Pulmonary artery endothelial cell (primary cell): ENCODE measurements at places on chromosomes 7 and 10. TPM values are rescaled to one million over a fixed set of nuclear protein-coding genes. Genes with fewer than 3 reads are reported as not detected.

GRCh38 chr10:125392609-125393008 is 232.2 kb upstream of the CTBP2 start:
- no peak for DNase-seq

- no peak for DNase-seq
Observed at GRCh38 chr7:13911909-13912308, 77.6 kb downstream of the ETV1 start.

The MGMT gene
- total RNA-seq = 4.6 and 9.9 TPM in 2 replicates

- no peak for DNase-seq
Observed at GRCh38 chr10:55870186-55870585, 490.9 kb downstream of the ZWINT start.

The LLCFC1 gene
- not detected in 2 replicates for total RNA-seq

DNA sequence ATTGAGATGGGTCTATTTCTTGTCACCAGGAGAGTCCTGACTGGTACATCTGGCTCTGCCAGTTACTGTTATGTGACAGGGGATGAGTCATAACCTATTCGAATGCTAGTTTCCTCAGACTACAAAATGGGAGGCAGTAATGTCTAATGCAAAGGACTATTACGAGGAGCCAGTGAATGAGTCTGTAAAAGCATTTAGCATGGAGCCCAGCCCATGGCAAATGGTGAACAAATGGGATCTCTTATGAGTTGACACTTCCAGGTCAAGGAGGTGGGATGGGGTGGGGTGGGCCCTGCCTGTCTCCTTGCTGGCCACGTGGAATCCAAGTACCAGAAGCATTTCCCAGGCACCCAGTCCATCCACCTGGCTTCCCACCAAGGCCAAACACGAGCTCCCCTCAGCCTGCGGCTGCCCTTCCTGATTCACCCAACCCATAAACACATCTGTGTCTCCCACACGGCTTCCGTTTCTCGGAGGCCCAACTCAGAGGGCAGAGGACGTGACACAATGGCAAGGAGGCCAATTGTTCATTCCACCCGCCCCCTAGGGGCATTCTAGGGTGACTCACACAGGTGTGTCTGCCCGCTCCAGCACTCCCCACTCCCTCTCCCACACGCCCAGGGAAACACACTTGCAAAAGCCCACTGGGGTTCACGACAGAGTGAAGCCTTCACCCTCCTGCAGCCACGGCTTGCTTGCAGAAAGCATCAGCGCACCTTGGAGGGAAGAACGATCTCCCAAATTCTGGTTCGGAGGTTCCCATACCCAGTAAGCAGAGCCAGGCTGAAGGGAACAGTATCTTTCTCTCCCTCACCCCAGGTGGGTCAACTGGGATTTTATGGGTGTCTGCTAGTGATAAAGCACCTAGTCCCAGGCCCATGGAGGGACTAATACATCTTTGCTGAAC is 109.8 kb downstream of the SH3PXD2A start:
- DNase-seq = no peak

GRCh38 chr10:118028619-118029018 is 18.1 kb downstream of the RAB11FIP2 start:
- no peak for DNase-seq

The GNAI1 gene
- 4.2 and 10.0 TPM in 2 replicates for total RNA-seq

The MALRD1 gene
- total RNA-seq = not detected in 2 replicates

DNA sequence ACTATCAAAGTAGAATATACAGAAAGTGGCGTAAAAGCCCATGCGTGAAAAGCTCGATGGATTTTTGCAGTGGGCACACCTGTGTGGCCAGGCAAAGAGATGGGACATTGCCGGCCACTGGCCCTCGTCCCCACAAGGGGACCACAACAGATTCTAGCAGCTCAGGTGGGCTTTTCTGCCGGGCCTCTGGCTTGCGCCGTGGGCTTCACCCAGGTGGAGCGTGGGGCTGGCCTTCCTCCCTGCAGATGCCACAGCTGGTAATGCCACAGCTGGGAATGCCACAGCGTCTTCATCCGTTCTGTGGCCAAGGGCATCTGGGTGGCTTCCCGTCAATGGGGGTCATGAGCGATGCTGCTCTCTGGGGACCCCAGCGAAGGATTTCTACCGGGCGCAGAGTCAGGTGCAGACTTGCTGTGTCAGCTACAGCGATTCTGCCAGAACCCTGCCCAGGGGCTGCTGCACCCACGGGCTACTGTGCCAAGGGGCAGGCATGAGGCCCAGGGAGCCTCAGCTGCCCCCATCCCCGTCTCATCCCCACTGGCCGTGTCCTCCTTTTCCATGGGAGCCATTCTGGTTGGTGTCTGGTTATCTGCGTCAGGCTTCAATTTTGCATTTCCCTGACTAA is 52.5 kb upstream of the NKX6-2 start:
- DNase-seq = no peak

- no peak for DNase-seq
Observed at GRCh38 chr10:11625019-11625735, 13.7 kb upstream of the USP6NL start.

The IL15RA gene
- 14.5 and 16.7 TPM in 2 replicates for total RNA-seq

GRCh38 chr10:102101152-102101551 is 19.0 kb downstream of the LDB1 start:
- DNase-seq = no peak

DNA sequence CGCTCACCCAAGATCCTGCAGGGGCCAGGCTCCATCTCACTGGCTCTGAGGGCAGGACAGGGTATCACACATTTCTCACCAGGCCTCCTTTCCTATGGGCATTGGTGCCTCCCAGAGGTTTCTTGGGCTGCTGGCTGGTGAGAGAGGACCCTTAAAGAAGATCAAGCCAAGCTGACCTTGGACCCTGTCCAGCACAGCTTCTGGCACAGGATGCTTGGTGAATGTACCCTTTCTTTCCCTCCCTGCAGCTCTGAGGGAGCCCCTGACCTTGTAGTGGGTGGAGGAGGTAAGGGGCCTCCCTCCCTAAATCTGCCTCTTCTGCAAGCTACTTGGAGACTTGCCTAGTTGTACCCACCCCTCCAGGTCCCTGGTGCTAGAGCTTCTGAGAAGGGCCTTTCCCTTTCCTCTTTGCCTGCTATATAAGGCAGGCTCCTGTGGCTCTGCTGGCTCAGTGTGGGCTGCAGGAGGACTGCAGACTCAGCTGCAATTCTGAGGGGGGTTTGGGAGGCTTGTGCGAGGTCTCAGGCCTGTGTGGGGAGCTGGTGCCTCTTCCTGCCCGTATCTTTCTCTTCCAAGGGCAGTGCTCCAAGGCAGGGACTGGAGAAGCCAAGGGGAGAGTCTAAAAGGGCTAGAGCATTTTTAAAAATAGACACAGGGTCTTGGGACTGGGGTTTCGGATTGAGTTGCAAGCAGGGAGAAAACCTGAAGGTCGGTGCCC is 11.7 kb upstream of the TRIM8 start:
- no peak for DNase-seq

DNA sequence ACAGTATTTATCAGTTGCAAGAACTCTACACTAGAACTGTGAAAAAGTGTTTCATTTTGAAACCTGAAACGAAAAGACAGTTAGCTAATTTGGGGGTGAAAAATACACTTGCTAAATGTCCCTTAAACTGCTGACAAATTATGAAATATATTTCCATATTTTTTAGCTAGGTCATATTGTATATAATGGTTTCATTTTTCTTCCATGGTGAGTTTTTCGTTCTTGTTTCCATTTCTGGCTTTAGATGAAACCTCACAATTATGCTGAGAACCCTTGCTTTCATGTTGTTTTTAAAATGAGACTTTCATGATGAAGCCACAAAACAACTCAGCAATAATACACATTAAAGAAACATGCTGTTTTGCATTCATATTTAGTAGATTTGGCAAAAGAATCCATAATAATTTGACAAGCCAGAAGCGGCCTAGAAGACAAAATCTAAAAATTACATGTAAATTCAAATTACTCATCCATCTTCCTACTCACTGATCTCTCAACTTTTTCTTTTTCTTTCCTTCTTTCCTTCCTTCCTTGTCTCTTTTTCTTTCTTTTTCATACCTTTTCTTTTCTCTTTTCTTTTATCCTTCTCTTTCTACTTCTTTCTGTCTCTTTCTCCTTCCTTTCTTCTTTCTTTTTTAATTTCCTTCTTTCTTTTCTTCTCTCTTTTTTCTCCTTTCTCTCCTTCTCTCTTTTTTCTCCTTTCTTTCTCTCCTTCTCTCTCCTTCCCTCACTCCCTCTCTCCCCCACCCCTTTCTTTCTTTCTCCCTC is 46.5 kb upstream of the ITGB8 start:
- DNase-seq = no peak

GRCh38 chr10:124732931-124733570 is 11.1 kb downstream of the FAM53B start:
- no peak for DNase-seq

DNA sequence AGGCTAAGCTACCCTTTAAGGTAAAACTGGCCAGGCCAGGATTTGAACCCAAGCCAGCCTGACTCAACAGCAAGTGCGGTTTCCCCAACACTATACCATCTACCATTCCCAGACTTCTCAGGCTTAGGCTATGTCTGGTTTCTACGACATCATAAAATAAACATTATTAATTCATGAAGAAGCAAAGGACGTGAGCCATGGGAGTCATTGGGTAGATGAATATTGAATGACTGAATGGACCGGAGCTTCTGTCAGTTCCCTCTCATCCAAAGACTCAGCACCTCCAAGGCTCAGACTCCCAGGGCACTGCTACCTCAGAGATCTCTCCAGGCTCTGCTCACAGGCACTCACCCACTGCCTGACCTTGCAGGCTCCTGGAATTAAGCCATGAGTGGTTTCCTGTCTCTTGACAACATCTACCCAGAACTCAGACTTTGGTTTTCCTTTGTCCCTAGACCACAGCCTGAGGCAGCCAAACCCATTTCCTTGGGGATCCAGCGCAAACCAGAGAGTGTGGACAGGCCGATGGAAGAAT is 64.6 kb upstream of the STEAP1B start:
- no peak for DNase-seq

DNA sequence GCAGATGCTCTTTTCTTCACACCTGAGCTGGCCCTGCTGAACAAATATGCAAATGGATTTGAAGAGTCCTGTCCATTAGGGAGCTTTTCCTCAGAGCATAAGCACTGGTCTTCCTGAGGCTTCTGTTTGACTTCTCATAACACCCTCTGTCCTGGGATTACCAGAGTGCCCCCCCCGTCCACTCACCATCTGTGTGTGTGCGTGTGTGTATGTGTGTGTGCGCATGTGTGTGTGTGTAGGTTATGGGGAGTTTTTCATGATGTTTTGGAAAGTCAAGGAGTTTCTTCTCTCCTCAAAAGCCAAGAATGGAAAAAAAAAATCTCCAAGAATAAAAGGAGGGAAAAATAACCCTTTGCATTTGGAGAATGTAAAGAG is 57.7 kb upstream of the COMTD1 start:
- no peak for DNase-seq

The BLOC1S2 gene
- total RNA-seq = 43.3 and 69.8 TPM in 2 replicates

DNA sequence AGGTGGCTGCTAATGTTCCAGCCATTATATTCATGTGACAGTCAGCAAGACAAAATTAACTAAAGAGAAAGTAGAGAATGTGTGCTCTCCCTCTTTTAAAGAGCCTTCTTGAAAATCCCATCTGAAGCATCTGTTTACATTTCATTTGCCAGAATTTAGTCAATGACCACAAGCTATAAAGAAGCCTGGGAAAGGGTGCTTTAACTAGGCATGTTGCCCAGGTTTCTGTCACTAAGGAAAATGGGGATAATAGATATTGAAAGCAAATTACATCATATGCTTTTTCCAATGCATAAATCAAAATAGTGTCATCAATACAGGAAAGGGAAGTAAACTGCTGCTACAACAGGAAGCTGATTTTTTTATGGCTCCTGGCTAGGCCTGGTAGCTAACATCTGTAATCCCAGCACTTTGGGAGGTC is 67.7 kb downstream of the ELAPOR2 start:
- DNase-seq = no peak

The FOXP2 gene
- total RNA-seq = 0.11 TPM in 1 of 2 replicates, not detected in the other

DNA sequence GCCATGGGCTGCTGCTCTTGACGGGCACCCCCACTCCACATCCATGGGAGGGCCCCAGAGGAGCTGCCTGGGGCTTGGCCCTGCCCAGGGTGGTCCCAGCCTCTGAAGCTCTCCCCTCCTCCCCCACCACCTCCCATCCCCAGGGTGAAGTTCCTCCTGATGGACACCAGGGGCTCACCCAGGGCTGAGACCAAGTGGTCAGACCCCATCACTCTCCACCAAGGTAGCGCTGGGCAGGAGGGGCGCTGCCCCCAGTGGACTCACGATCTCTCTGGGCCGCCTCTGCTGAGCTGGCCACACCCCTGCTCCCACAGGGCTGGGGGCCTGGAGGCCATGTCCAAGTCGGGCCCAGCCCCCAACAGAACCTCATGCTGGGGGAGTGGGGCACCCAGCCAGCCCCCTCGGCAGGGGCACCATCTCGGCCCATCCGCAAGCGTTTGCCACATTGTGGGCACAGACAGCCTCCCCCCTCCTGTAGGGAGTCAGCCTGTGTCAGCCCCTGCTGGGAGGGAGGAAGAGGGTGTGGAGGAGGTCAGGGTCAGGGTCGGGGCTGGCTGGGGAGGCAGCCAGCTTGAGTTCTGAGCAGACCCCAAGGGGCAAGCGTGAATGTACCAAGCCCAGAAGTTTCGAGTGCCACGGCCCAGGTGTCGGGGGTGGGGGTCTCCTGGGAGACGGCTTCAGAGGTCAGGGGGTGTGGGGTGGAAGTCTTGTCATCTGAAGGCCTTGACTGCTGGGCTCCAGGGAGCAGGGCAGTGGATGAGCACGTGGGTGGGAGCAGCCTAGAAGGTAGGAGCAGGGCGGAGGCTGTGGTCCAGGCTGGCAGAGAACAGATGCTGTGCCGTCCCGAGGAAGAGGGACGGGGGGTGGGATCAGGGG is 2.8 kb downstream of the UPK3B start:
- no peak for DNase-seq

GRCh38 chr10:122152544-122152943 is 118.6 kb upstream of the BTBD16 start:
- no peak for DNase-seq

GRCh38 chr7:742791-743190 is 15.7 kb upstream of the PRKAR1B start:
- DNase-seq = no peak

The SLC39A12 gene
- total RNA-seq = not detected in 2 replicates

GRCh38 chr7:128027485-128027980 is 3.7 kb downstream of the LRRC4 start:
- no peak for DNase-seq

GRCh38 chr10:76086170-76086760 is 654.8 kb downstream of the LRMDA start:
- no peak for DNase-seq

The IFRD1 gene
- 31.1 and 45.5 TPM in 2 replicates for total RNA-seq

DNA sequence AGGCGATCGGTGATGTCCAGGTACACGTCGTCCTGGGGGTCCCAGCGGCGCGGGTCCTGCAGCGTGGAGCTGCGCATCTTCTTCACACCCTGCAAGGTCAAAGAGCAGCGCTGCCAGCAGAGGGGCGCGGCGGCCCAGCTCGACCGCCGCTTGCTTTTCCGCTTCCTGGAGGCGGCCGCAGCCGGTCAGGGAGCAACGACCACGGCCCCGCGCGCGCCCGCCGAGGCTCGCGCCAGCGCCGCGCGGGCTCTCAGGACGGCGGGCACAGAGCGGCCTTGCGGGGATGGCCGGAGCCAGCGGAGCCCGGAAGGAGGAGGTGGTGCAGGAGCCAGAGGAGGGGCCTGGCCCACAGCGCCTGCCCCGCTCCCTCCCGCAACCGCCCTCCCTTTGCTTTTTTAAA is 76.4 kb upstream of the CDC14C start:
- no peak for DNase-seq

The ATRNL1 gene
- total RNA-seq = 0.07 and 0.53 TPM in 2 replicates

- no peak for DNase-seq
Observed at GRCh38 chr7:34445653-34446052, 212.4 kb upstream of the NPSR1 start.

GRCh38 chr7:152313831-152314604 is 121.8 kb downstream of the KMT2C start:
- peak; percentile 92 for DNase-seq
